ENCODE measurements at places on chromosomes 16 and 17. TPM values are rescaled to one million over a fixed set of nuclear protein-coding genes. Genes with fewer than 3 reads are reported as not detected.

CCL2 gene
- 1.8 TPM for total RNA-seq

MT1H gene
- total RNA-seq = not detected

BIRC5 gene
- 58.5 TPM for total RNA-seq

ANKRD40CL gene
- 0.64 TPM for total RNA-seq

HASPIN gene
- total RNA-seq = 11.8 TPM

CCL3 gene
- total RNA-seq = not detected

ASGR2 gene
- total RNA-seq = not detected

- no peaks in the 10 kb centered on the region for H3K27me3 ChIP-seq
- H3K27ac ChIP-seq = no peak overlapping the region
- no peak overlapping the region for H3K4me3 ChIP-seq
Measured at GRCh38 chr17:50935221-50935995, 69.3 kb upstream of the TOB1 start.

DNA sequence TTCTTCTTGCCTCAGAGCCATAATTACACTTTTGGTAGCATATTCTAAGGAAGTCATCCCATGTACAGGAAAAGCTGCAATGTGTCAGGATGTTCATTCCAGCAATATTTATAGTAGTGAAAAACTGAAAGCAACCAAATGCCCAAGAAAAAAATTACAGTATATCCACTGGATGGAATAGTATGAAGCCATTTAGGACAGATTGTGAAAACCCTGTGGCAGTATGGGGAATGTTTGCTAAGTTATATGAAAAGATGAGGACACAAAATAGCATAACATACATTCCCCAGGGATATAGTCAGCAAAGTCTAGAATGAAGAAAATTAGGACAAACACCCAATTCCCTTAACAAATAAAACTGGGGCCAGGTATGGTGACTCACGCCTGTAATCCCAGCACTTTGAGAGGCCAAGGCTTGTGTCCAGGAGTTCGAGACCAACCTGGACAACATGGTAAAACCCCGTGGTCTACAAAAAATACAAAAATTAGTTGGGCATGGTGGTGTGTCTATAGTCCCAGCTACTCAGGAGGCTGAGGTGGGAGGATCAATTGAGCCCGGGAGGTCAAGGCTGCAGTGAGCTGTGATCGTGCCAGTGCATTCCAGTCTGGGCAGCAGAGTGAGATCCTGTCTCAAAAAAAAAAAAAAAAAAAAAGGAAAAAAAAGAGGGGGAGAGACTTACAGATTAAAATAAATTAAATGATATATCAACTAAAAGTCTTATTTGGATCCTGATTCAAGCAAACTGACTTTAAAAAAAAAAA lies 2.3 kb downstream of the LRRC3C start:
- H3K27ac ChIP-seq = peak overlapping the region; percentile 66
- peak overlapping the region; percentile 74 for H3K4me3 ChIP-seq

- H3K4me3 ChIP-seq = no peak overlapping the region
- H3K36me3 ChIP-seq = no peaks in the 10 kb centered on the region
- DNase-seq = no peak
Measured at GRCh38 chr16:53784291-53784690, 80.3 kb downstream of the FTO start.

DNA sequence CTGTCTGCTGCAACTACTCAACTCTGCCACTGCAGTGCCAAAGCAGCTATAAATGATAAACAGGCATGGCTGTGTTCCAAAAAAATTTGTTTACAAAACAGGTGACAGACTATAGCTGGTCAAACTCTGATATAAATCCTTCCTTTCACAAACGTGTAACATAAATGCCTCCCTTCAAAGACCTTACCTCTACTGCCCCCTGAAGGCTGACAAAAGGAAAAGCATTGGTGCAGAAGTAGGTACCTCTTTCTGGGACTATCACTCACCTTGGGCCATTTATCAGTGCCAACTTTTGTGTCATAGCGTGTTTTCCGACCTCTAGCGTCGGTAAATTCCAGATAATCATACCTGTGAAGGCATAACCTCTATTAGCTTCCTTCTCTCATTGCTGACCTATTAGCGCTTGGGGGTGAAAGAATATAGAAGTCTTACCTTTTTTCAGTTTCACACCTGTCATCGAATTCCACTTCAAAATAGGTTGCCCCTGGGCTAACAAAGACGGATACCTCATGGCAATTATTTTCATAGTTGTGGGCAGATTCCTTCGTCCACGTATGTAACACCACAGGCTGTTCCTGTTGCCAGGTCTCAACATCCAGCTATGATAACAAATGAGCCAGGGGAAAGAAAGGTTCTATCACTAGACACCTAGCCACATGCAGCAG lies 67.9 kb downstream of the ZZEF1 start:
- DNase-seq = peak; percentile 23
- no peak overlapping the region for H3K27ac ChIP-seq

DNA sequence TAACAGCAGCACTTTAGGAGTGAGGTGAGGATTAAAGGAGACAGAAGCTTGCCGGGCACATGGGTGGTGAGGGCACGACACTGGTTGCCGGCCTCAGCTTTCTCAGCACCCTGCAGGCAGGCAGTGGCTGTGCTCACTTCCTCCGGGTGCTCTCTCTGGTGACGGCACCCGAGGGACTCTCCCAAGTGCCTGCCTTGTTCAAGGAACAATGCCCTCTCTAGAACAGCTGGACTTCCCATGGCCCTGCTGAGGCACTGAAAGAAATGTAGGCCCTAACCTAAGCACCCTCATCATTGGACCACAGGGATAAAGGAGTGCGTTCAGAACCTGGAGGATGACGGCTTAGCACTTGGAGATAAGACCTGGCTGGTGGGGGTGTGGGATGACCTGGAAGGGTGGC lies 72.7 kb downstream of the N4BP1 start:
- no peaks in the 10 kb centered on the region for H3K4me1 ChIP-seq
- H3K36me3 ChIP-seq = peaks cover 17% of the 10 kb centered on the region
- H3K27ac ChIP-seq = no peak overlapping the region
- no peak overlapping the region for H3K4me3 ChIP-seq
- DNase-seq = no peak

DNA sequence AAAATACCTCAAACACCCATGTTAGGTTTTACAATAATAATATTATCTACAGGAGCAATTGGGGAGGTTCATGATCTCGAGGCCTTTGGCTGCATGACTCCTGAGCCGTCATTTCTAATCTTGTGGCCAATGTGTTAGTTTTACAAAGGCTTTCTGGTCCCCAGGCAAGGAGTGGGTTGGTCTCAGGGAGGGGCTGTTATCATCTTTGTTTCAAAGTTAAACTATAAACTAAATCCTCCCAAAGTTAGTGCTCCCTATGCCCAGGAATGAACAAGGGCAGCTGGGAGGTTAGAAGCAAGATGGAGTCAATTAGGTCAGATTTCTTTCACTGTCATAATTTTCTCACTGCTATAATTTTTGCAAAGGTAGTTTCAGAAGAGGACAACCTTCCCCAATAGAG lies 9.1 kb upstream of the CCL5 start:
- peaks cover 6% of the 10 kb centered on the region for H3K36me3 ChIP-seq
- peaks cover 14% of the 10 kb centered on the region for H3K4me1 ChIP-seq
- H3K27me3 ChIP-seq = no peaks in the 10 kb centered on the region

GRCh38 chr17:82342361-82343079 lies 9.0 kb upstream of the SECTM1 start:
- no peak for DNase-seq
- H3K27ac ChIP-seq = no peak overlapping the region
- H3K4me3 ChIP-seq = no peak overlapping the region
- peaks cover 12% of the 10 kb centered on the region for H3K36me3 ChIP-seq
- no peaks in the 10 kb centered on the region for H3K27me3 ChIP-seq

GRCh38 chr17:32673964-32674363 lies 187.2 kb downstream of the CDK5R1 start:
- no peak overlapping the region for H3K4me3 ChIP-seq
- no peak for DNase-seq
- H3K27me3 ChIP-seq = no peaks in the 10 kb centered on the region
- H3K36me3 ChIP-seq = no peaks in the 10 kb centered on the region

Data from Calu3 (cell line).